Stimulated activated CD8-positive, alpha-beta memory T cell treated with anti-CD3 and anti-CD28 coated beads, Interleukin-4, amount 100 ng/mL, for 48 hours (primary cell): ENCODE measurements at places on chromosomes 7 and 10.

DNA sequence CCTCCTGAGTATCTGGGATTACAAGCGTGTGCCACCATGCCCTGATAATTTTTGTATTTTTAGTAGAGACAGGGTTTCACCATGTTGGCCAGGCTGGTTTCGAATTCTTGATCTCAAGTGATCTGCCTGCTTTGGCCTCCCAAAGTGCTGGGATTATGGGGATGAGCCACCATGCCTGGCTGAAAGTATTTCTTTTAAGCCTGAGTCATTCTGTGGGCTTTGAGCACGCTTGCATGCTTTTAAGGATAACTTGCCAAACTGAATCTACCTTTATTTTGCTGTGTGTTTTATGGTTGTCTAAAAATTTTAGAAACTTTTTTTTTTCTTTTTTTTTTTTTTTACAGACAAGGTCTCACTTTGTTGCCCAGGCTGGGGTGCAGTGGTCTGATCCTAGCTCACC, 33.2 kb downstream of the CNNM2 start:
- no peak for DNase-seq

DNA sequence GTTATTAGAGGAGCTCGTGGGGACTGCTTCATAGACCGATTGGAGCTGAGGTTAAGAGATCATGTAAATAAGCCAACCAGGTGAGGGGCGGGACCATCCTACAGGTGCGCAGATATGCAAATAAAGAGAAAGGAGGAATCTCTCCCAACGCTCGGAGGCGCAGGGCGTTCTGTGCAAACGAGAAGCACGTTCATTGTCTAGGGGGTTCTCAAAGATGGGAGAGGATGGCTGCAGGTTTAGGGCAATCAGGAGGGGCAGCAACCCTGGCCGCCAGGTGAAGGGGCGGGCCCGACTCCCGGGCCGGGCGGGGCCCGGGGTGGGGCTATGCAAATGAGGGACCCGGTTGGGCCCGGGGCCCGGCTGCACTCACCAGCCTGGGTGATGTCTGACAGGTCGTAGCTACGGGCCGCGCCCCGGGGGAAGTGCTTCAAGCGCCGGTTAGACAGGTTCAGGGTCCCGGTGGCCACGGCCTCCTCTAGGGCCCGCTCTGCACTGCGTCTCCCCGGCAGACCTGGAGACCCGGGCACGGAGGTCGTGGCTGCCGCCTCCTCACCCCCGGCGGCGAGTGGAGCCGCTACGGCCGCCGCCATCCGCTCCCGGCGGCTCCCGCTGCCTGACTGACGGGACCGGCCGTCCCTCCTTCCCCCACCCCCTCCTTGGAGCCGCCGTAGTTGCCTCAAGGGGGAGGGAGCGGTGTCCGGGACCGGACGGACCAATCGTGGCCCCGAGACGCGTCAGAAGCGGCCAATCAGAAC, at the start of gene LRCH4:
LRCH4 (minus strand) TSS at position 619 of the 755 bp plus-strand sequence; CDS start at position 590, 29 bp downstream.
- DNase-seq: peak; percentile 72

- no peak for DNase-seq
These were observed 2.4 kb downstream of the TMEM140 start for GRCh38 chr7:135150072-135150782.

DNA sequence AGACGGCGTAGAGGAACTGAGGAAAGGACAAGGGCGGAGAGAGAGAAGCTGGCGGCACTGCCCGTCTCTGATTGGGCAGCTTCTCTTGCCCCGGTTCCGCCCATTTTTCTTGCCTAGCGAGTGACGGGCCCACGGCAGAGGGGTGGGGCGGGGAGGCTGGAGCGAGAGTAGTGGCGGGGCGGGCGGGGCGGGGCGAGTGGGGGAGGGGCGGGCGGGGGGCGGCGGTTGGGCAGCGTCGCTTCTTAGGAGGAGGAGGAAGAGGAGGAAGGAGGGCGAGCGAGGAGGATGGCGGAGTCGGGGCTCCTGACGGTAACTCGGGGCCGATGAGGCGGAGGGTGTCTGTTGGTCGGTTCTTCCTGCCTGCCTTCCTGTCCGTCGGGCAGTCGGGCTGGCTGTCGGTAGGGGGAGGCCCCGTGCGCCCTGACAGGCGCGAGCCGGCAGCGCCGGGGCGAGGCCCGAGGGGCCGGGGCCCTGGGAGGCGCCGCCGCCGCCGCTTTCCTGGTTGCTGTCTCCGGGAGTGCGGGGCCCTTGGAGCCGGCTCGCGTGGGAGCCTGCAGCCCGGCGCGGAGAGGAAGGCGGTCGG, at the start of gene SHOC2:
SHOC2 (plus strand) TSS at position 256 of the 583 bp plus-strand sequence. CDS start 44,755 bp downstream, outside the sequence.
- DNase-seq: peak; percentile 97

GRCh38 chr10:33341637-33342036, 7.2 kb upstream of the NRP1 start:
- DNase-seq: no peak

GRCh38 chr10:92530421-92530820, 43.5 kb downstream of the IDE start:
- DNase-seq: no peak

- DNase-seq: peak; percentile 83
These were observed 50.2 kb upstream of the GNA12 start for GRCh38 chr7:2894118-2894940.

- DNase-seq: no peak
These were observed 24.4 kb upstream of the PITRM1 start for GRCh38 chr10:3196958-3197347.

DNA sequence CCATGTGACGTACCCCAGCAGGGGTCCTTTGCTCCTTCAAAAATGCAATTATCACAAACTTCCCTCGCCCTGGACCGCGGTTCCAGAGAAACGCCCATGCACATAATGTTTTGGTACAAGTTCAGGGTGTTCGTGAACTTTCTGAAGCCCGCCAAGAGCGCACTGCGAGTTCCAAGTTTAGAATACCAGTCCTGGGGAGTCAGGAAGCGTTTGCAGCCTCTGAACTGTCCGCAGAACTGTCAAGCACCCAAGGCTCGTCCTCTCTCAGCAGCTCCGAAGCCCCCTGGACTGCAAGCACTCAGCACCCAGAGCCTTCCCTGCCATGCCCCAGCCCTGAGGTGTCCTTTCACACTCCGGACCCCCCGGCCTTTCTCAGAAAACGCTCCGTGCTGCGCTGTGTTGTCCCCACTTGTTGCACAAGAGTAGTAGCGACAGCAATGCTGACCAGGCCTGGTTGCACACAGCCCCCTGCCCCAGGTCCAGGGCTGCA, 30.3 kb downstream of the CALML3 start:
- DNase-seq: no peak
